ENCODE measurements at places on chromosomes 3 and 15.

GRCh38 chr3:119319311-119319710 is 25.1 kb downstream of the ARHGAP31 start:
- DNase-seq = no peak

GRCh38 chr3:144033863-144034262 is 62.2 kb downstream of the DIPK2A start:
- no peak for DNase-seq

DNA sequence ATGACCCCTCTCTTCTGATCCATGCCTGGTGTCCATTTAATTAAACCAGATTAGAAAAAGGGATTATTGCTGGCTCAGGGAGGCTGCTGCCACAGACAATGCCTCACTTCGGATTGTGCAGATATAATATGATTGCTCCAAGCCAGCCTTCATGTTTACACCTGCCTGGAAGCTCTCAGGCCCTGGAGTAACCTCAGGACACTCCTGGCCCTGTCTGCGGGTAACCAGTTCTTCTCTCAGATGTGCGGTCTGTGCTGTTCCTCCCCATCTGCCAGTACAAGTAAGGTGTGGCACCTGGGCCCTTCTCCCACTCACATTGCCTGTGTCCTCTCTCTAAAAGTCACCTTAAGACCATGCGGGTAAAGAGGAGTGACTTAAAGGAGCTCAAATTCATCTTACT is 8.8 kb upstream of the GOLGA8J start:
- no peak for DNase-seq

DNA sequence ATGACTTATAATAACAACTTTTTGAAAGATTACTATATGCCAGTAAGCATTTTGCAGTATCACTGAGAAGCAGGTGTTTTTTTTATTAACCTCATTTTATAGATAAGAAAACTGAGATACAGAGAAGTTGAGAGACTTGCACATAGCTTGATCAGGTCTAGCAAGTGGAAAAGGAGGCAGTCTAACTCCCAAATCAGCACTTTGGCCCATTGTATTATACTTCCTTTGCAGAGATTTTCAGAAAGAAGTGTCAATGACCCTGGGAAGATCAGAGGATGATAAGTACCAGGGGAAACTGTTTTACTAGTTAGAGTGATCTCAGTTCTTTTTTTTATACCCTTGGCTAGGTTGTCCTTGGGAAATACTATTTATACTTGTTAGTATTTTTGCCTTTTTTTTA is 358.7 kb downstream of the SQOR start:
- no peak for DNase-seq

DNA sequence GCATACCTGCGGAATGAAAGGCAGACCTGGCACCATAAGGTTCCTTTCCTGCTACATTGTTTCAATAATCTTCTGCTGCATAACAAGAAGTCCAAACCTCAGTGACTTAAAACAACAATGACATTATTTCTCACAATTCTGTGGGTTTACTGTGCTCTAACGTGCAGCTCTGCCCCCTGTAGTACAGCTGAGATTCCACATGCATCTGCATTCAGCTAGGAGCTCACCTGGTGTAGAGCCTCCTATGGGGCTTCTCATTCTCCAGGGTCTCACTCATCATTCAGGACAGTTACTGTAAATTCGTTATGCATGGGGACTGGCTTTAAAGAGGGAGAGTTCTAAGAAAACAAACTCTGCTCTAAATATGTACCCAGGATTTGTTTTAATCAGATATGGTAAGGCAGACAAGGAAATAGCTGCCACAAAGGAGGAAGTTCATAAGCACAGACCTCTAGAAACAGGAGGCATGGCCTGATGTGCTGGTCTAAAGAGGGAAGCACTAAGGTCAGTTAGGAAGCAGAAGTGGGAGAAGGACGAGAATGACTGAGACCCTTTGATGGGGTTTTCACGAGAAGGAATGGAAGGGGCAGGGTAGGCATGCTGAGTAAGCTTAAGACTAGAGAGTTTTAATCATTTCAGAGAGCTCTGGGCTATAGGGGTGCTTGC is 347.0 kb downstream of the NEK10 start:
- no peak for DNase-seq

- DNase-seq = no peak
Measured at GRCh38 chr3:123799544-123800361, 84.4 kb downstream of the MYLK start.

DNA sequence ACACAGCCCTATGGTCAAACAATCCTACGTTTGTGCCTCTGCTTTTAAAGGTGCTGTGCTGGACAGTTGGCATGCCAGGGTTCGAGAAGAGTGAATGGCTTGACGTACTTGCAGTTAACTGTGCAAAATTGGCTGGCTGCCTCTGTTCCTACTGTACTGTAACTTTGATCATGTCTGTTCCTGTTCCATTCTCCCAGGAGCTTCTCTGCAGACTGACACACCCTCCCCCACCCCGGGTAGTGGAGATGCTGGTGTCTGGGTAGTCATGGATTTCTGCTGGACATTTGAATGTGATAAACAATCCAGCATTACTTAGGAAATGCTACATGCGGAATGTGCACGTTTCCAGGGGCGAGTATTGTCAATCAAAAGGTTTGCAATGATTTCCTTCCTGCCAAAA is 6.5 kb upstream of the VILL start:
- DNase-seq = no peak

- no peak for DNase-seq
Measured at GRCh38 chr15:89822026-89822425, 7.4 kb upstream of the ANPEP start.

DNA sequence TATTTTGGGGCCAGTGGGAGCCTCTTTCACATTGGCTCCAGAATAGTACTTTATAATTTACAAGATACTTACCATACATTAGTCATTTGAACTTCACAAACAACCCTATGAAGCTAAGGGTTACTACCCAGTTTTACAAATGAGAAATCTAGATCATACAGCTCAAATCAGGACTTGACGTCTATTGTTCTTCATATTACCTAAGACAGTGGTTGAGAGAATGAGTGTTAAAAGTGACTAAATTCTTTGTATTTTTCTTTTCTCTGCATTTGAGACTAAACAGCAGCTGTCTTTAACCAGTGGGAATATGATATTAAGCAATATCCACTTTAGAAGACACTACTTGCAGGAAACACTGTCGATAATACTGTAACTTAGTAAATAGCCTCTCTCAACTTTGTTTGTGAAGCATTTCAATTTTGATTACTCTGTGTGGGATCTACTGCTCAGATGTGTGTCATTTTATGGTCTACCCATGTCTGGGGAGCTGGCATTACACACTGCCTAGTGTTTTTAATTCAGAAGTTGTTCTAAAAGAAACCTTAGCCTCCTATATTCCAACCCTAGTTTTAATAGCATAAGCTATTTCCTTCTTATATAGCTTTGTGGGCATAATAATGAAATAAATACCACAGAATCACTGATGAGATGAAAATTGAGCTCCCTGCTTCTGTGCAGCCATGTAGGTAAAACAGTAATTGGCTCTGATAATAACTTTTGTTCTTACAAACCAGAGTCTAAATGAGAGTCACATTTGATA is 45.9 kb downstream of the IQCH start:
- DNase-seq = no peak

- no peak for DNase-seq
Measured at GRCh38 chr3:81851176-81851575, 89.7 kb upstream of the GBE1 start.
